ENCODE measurements at places on chromosomes 2 and 18. TPM values are rescaled to one million over a fixed set of nuclear protein-coding genes. Genes with fewer than 3 reads are reported as not detected.

Gene AQP12B
- not detected for total RNA-seq

Gene TNFRSF11A
- 16.6 TPM for total RNA-seq

Gene RAB27B
- total RNA-seq, result 2.1 TPM

Gene MYL12A
- total RNA-seq, result 1,007 TPM

Gene PAX8
- total RNA-seq, result 1.9 TPM

Gene SCN7A
- not detected for total RNA-seq

Gene CCDC178
- total RNA-seq, result not detected

Gene IGFBP5
- total RNA-seq, result not detected

Gene INHBB
- total RNA-seq, result not detected

Gene PPP4R3B
- 72.0 TPM for total RNA-seq

Gene SRD5A2
- not detected for total RNA-seq

Gene GCFC2
- total RNA-seq, result 27.0 TPM

Gene CIB4
- not detected for total RNA-seq

Gene IL36RN
- total RNA-seq, result not detected

Gene METTL8
- 18.0 TPM for total RNA-seq

Gene SETBP1
- total RNA-seq, result 3.1 TPM

Gene CNRIP1
- total RNA-seq, result not detected

Gene FBLN7
- total RNA-seq, result 17.3 TPM

Gene CLHC1
- total RNA-seq, result 9.9 TPM

Gene UNC80
- not detected for total RNA-seq

Gene EDAR
- total RNA-seq, result 0.63 TPM

Gene TBC1D8
- total RNA-seq, result 0.67 TPM

Gene SLC9A4
- total RNA-seq, result 0.13 TPM

Gene SNORC
- 1.6 TPM for total RNA-seq

Gene SYT4
- not detected for total RNA-seq

Gene ZNG1B
- total RNA-seq, result 33.4 TPM

Gene PLGLB2
- 3.7 TPM for total RNA-seq

Gene PSTPIP2
- total RNA-seq, result 12.8 TPM

Gene FBXO48
- total RNA-seq, result 2.4 TPM

Gene TRAPPC12
- total RNA-seq, result 83.3 TPM

Gene OSGEPL1
- total RNA-seq, result 7.0 TPM

Gene STARD6
- not detected for total RNA-seq

Gene TRMT61B
- 13.1 TPM for total RNA-seq

Gene C2orf42
- 24.8 TPM for total RNA-seq

Gene MEP1B
- total RNA-seq, result not detected

Gene IL1B
- total RNA-seq, result not detected

Gene UCN
- total RNA-seq, result 3.6 TPM

Gene GPR155
- total RNA-seq, result 36.3 TPM

Gene CXCR1
- total RNA-seq, result 0.28 TPM

Gene PHOSPHO2
- 2.5 TPM for total RNA-seq

Gene CD8B2
- total RNA-seq, result 0.05 TPM

Gene TRIM54
- not detected for total RNA-seq

Gene AGBL5
- total RNA-seq, result 16.0 TPM
